Prostate gland (tissue), 2 donors: ENCODE measurements at places on chromosomes 3 and 15.

DNA sequence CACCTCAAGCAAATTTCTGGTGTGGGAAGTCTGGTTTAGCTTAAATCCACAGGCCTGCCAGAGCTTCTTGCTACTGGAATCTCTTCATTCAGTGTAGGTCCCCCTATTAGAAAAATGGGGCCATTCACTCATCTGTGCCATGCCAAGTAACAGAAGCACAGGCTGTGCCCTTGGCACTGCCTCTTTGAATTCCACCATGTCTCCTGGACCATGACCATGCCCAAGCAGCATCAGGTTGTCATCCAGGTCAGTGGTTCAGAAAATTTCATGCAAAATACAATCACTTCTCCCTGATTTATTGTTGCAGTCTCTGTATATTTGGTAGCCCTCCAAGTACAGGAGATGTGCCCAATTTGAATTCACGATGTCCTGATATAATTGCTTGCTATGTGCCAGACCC is 602.1 kb upstream of the ZNF385D start:
- no peak for DNase-seq

- peak; percentile 31 for DNase-seq
These were observed 61.6 kb downstream of the RAB7A start for GRCh38 chr3:128787256-128788253.

DNA sequence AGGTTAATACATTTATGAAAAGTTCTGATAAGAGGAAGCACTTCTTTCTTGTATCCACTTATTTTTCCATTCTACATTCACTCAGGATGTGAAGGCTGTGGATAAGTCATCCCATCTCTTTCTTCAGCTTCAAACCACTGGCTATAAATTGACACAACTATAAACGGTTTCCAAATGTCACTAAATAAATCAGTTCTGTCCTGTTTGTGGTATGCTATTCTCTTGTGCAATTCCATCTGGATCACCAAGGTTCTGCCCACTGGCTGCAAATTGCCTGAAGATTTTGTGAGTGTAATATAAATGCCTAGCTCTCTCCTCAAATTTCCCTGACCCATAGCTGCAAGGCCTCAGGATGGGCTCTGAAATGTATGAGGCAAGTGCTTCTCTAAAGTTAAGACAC is 7.1 kb upstream of the LMOD3 start:
- DNase-seq: no peak

DNA sequence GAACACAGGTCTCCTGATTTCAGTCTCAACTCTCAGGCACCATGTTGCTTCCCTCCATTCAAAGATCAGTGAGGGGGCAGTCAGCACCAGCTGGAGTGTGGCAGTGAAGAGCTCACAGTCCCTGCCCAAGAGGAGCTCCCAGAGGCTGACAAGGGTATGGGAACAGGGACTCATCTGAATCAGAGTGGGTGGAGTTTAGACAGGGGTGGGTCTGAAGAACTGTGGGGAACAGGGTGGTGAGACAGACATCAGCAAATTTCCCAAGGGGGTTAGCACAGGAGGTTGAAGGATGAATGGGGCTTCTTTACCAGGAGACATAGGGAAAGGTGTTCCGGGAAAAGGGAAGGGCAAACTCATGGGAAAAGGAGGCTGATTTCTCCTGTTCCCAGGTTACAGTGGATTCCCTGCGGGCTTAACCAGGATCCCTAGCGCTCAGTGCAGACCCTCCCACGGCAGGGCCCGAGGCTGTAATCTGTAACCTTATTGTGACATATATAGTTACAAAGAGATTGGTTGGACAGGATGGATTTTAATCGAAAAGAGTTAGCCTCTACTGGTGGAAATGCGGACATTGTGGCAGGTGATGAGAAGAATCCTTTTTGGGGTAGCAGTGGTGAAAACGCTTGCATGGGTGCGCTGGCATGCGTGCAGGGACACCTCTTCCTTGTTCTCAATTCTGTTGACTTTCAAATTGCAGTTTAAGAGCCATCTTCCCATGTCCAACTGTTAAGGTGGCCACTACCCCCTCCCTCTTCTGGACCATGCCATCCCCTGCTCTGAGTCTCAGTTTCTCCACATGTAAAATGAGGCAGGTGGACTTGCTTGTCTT is 160.3 kb downstream of the SMAD6 start:
- no peak for DNase-seq

- DNase-seq: no peak
These were observed 44.8 kb downstream of the ST8SIA2 start for GRCh38 chr15:92438471-92438870.

GRCh38 chr3:48979451-48979850 is 10.6 kb upstream of the P4HTM start:
- DNase-seq: no peak

- peak; percentile 33 for DNase-seq
These were observed 256.4 kb downstream of the TLE3 start for GRCh38 chr15:69841113-69841828.

DNA sequence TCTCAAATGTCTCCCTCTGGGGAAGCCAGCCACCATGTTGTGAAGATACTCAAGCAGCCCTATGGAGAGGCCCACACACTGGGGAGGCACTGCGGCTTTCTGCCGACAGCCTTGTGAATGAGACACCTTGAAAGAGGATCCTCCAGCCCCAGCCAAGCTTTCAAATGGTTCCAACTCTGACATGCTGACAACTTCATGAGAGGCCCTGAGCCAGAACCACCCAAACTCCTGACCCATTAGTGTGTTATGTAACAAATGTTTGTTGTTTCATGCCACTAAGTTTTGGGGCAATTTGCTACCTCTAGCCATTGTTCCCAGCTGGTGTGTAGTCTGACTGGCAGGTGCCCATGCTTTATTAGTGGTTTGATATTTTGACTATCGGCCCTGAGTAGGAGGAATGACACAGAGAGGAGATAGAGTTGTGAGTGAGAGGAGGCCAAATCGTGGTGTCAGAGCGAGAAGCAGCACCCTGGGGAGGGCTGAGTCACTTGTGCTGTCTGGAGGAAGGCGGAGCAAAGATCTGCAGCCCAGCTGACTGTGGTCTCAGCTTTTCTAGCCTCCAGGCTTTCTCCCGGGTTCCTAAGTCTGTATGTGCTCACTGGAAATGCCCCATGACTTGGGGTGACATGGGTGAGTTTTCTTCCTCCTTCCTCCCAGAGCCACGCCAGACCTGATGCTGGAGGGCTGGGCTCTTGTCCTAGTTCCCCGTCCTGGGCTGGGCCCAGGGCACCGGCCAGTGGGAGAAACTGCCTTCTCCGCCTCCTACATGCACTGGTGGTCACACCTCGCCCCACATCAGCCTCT is 56.7 kb upstream of the BLM start:
- DNase-seq: no peak

GRCh38 chr15:99930696-99931095 is 197.5 kb upstream of the LYSMD4 start:
- DNase-seq: no peak

DNA sequence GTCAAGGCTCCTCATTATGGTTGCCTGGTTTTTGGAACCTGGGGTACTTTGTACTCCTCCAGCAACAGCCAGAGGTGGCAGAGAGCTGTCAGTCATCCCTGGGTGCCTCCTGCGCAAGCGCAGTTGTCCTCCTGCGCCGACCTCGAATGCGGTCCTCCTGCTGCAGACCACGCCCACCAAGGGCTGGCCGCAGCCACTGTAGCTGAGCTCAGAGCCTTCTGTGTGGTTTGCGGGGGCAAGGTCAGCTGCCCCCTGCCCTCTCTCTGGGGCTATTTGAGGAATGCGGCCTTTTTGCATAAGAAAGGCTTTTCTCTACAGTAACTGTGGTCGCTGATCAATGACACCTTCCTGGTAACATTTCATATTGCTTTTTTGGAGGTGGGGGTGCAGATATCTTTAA is 131.3 kb upstream of the SNRPN start:
- no peak for DNase-seq

DNA sequence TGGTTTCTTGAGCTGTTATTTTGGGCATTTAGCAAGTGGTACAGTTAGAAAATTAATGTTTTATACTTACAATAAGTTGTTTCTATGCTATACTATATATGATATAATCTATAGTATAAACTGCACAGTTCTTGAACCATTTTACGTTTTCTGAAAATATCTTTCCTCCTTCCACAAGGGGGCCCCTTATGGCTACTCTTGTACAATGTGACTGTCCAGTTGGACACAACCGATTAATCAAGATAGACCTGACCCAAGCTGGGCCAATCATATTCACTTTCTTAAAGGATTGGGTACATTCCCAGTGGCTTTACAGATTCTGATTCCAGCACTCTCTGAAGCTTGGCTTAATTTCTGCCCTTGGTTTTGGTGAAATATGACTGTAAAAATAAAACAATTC is 953.4 kb downstream of the AGBL1 start:
- no peak for DNase-seq

- no peak for DNase-seq
These were observed 19.7 kb downstream of the CEMIP start for GRCh38 chr15:80798911-80799310.

GRCh38 chr3:98817547-98818041 is 54.5 kb downstream of the ST3GAL6 start:
- no peak for DNase-seq

DNA sequence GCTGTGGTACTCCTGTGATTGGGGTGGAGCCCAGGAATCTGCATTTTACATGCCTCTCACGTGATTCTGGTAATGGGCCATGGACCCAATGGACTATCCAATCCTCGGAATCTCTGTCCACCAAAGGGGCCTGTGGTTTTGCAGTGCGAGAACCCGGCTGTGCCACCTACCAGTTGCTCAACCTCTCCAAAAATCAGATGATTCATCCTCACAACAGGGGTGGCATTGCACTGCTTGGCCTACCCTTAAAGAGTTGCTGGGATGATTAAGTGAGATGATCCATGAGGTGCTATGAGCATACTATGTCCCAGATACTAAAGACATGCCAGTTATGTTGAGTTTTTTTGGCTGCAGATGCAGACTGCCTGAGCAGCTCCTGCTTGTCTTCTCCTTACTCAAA is 5.1 kb downstream of the ANP32A start:
- DNase-seq: no peak

GRCh38 chr3:187976365-187976900 is 177.5 kb upstream of the LPP start:
- DNase-seq: no peak

GRCh38 chr15:73957785-73958184 is 31.5 kb downstream of the LOXL1 start:
- no peak for DNase-seq

DNA sequence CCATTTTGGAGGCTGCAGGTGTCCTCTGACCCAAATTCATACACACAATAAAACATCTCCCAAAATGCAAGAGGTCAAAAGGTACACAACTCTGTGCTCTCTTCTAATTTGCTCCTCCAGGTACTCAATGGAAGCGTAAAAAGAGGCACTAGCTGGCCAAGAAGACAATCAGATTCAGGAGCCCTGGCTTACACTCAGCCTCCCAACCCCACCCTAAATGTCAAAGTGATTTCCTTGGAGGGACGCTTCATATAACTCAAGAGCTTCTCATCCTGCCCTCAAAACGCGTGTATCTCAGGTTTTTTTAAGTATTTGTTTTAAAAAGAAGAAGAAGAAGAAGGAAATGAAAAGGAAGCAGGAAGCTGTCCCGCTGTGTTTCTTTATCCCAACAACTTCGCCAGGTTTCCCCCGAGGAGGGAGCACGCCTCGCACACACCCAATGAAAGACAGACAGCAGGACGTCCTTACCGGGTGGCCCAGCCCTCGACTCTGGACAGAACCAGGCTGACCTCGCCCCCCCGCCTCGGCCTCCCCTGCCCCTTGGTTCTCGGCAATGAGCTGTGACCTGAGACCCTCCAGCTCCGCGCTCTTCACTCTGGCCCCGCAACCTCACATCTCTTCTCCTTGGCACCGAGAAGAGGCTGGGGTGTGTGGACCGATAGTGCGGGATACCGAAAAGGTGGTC is 620.7 kb upstream of the ZNF385D start:
- DNase-seq: no peak

DNA sequence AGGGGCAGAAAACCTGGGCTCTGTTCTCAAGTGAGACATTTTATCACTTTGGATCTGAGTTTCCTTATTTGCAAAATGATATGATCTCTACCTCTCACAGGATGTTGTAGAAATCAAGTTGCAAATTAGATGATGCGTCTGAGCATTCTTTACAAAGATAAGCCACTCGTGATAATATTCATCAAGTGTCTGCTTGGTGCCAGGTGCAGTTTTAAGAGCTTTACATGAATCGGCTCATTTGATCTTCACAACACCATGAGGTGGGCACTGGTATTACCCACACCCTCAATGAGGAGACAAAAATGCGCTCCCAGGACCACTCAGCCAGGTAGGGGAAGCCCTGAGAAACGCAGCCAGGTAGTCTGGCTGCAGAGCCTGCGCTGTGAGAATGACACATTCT is 59.1 kb upstream of the CA12 start:
- DNase-seq: no peak

GRCh38 chr3:127159543-127159942 is 33.4 kb upstream of the PRR23E start:
- DNase-seq: no peak

GRCh38 chr3:37491776-37492175 is 317.4 kb upstream of the LRRFIP2 start:
- no peak for DNase-seq

DNA sequence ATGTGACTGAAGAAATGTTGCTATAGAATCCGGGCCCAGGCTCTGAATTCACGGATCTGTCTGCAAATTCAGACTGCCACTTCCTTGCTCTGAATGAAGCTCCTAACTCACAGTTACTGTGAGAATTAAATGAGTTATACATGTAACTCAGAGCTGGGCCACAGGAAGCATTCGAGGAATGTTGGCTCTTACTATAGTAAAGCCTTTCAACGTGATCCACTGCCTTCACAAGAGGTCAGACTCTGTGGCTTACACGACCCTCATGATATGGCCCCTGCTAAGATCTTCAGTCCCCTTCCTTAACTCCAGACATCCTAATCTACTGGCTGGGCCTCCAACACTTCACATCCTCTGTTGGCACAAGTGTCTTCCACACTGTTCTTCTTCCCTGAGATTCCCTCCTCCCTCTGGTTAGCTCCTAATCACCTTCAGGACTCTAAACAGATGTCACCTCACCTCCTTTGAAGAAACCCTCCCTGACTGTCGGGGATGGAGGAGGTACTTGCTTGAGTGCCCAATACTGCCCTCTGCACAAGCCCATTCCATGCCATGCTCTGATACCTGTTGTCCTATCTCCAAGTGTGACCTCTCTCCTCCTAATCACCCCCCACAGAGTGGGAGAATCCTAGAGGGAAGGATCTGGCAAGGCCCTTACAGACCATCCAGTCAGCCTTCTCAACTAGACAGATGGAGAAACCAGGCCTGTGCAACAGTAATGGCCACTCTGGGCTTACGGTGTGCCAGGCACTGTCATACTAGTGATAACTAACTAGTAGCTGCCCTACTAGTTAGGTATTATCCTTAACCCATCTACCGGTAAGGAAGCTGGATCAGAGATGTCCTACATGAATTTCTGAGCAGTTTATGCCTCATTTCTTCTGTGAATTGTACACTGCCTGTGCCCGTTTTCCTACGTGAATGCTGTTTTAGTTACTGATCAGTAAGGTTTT is 1.3 kb downstream of the ACTR8 start:
- no peak for DNase-seq

GRCh38 chr15:75687486-75688277 is 25.0 kb downstream of the CSPG4 start:
- no peak for DNase-seq

GRCh38 chr3:143031327-143031726 is 30.0 kb downstream of the U2SURP start:
- DNase-seq: no peak
